Liver (tissue), 10 donors: ENCODE measurements at places on chromosomes 1 and 21. TPM values are rescaled to one million over a fixed set of nuclear protein-coding genes. Genes with fewer than 3 reads are reported as not detected.

GRCh38 chr1:47843781-47844557, 153.2 kb downstream of the TRABD2B start:
- DNase-seq: no peak

DNA sequence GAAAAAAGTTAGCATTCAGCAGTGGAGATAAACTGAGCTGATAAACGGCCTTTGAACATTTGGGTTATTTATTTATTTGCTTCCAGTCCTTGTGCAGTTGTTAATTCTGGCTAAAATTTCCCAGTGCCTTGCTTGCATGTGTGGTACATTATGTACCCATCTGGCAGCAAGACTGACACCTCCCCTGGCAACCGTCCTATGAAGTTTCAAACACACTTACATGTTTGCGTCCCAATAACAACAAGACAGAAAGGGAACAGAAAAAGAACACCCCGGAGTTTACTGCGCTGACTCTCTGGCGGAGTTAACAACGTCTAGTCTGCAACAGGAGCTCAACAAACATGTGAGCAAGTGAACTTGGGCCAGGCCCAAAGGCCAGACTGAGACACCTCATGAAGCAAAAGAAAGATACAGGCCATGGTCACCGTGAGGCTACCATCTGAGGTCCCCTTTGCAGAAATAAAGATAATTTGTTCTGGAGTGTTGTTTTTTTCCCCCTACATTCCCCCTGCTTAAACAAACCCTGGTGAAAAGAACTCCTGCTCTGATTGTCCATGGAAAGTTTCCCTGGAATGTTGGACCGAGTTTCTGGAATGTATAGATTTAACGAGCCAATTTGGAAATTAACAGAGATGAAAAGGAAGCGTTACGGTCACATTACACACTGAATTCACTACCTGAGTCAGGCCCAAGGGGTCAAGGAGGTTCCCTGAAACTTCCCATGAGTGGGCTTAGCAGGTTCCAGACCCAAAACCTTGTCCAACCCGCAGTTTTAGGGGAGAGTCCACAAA, 33.4 kb downstream of the TRABD2B start:
- no peak for DNase-seq

DNA sequence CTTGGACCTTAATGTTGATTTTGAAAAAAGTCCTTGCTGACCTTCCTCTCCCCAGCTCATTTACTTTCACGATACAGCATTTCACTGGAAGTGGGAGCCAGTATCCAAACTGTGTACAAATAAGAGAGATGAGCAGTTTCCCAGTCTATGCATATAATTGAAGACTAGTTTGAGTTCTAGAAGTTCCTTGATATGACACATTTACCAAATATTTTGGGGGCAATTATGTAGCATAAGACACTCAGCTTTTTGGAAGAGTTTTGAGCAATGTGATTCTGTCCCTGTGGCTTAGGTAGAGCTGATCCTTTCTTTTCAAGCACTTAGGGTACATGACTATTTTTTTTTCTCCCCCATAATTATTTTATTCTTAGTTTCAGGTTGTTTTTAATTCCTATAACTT, 26.4 kb downstream of the GIPC2 start:
- DNase-seq: no peak

DIPK1A gene
- 11.6 TPM for total RNA-seq

- no peak for DNase-seq
These were observed 50.7 kb downstream of the YARS1 start for GRCh38 chr1:32766328-32766972.
